CD4-positive, alpha-beta T cell treated with Interleukin-1 beta for 1 hour (primary cell): ENCODE measurements at places on chromosomes 3 and 15.

DNA sequence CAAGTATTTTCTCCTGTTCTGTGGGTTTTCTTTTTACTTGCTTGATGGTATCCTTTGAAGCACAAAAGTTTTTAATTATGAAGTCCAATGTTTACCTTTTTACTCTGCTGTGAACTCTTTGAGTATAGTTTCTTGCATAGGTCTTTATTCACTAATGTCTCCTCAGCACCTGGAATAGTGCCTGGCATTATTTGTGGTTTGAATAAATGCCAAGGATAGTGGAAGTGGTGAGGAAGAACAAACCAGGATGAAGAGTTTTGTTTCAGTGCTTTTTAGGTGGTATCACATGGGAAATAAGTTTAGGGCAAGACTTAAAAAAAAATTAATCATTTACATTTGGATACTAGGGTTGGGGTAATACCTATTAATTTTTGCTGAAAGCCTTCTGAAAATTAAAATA is 25.7 kb downstream of the GPD1L start:
- no peak for DNase-seq

DNA sequence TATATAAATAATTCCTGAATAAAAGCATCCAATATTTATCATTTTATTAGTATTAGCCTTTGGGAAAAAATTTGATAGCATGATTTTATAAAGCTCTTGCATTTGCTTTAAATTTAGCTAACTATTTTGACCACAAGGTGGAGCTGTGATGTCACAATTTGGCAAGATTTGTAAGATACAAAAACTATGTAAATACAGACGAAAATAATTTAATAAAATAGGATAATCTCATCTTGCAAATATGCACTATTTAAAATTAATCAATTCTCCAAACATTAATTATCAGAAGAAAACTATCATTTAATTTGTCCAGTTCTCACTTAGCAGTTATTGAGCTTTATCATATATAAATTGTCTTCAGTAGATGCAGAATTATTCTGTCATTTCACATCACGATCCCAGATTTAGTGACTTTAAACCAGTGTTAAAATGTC is 95.4 kb downstream of the PLOD2 start:
- DNase-seq = no peak

DNA sequence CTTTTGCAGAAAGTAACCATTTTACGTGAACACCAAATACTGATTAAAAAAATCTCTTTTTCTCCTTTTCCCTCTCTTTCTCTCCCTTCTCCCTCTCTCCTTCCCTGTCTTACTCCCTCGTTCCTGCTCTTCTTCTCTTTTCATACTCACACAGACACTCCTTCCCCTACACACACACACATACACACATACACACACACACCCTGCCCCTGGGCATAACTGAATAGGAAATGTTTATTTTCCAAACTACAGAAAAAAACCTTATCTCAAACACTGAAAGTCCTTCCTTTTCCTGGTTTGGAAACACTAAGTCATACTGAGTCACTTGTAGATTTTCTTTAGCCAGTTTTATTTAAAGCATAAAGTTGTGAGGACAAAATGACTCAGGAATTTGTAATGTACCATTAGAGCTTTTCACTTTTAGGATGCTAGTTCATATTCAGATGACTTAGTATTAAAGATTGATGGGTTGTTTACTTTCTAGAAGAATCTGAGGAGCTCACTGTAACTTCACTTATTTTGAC is 62.4 kb downstream of the MBNL1 start:
- DNase-seq = no peak

DNA sequence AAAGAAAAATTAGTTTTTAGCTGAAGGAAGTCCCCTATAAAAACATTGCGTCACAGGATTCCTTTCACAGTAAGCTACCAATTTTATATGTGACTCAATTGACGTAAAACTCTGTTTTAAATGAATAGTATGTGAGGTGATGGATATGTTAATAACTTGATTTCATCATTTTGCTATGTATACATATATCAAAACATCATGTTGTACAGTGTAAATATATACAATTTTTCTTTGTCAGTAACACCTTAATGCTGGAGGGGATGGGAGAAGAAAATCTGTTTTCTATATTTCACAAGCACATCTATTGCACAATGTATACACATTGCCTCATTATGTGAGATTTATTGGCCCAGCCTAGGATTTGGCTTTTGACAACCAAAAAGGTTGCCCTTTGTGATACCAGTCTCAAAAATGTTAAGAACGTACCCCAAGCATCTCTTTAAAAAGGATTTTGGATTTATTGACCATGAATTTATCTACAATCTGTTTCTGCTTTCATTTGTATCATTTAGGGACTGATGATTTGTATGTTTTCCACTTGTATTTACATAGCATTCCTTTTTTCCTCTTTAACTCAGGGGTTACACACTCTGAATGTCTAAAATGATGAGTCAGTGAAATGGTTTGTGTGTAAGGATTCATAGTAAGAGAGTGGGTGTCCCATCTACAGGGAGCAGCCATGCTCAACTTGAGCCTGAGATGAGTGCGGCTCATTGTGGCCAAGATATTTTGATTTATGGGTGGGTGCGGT is 62.6 kb downstream of the CRTC3 start:
- DNase-seq = no peak

DNA sequence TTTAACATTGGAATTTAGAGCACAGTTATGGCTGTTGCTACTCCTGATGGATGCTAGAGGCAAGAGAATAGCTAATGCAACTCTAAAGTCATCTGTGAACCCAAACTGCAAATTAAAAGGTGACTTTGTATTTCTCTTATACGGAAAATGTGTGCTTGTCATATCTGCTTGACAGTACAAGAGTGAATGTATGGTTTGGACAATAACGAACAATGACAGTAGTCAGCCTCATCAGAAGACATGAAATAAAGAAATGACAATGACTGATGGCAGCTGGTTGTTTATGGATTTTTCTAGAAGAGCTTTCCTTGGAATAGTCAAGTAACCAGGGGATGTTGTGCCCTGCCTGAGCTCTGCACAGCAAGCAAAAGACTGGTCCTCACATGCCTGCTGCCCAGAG is 168.8 kb upstream of the FEZF2 start:
- no peak for DNase-seq

- DNase-seq = no peak
Observed at GRCh38 chr3:129239991-129240390, 9.4 kb upstream of the COPG1 start.

DNA sequence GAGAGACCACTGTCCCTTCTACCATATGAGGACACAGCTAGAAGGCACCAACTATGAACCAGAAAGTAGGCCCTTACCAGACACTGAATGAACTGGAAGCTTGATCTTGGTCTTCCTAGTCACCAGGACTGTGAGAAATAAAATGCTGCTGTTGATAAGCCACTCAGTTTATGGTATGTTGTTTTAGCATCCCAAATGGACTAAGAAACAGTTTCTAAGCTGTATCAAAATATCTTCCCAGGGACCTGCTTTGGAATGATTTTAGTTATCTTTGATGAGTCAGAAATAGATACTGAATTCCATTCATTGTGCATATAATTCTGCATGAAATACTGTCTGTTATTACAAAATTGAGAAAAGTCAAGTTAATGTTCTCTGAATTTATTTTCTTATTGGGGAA is 18.6 kb downstream of the WDR76 start:
- DNase-seq = no peak

DNA sequence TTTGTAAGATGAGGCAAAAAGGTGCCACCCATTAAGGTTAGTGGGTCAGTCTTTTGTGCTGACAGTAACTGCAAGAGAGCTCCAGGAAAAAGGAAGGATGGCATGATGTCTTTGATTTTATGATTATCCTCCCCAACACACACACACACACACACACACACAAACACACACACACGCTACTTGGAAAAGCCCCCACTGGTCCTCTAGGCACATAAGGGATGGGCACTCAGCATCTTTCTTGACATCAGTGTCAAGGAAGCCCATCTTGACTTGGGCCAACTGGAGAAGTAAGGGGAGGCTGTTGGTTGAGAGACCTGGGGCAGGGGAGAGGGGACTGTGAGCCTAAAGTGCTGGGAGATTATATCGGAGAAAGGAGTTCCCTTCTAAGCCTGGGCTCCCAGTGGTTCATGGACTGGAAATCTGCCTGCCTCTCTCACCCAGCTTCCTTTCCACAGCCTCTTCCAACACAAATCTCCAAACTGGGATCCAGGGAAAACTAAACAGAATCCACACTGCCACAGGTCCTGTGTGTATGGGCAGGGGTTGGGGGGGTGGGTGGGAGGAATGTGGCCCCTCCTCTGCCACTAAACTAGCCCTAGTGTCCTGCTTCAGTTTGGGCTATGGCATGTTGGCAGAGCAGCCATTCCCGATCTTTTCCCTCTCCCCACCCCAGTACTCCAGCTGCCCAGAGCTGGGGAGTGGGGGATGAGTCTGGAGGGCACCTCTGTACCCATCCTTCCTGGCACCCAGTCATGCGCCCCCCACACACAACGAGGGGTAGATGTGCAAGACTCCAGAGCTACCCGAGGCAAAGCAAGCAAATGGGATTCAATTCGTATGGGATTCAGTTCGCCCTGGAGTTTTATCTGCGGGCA is 1.6 kb downstream of the AMOTL2 start:
- DNase-seq = no peak

GRCh38 chr15:39837454-39837853 is 54.8 kb upstream of the FSIP1 start:
- no peak for DNase-seq

- DNase-seq = no peak
Observed at GRCh38 chr3:29890801-29891200, 609.9 kb downstream of the RBMS3 start.
